ENCODE measurements at places on chromosomes 4 and X. TPM values are rescaled to one million over a fixed set of nuclear protein-coding genes. Genes with fewer than 3 reads are reported as not detected.
A peak's percentile ranks its signal among the peaks of the same experiment; 100 is the strongest.

Gene NUDT11
- 1.7 TPM for total RNA-seq

GRCh38 chrX:3461397-3462165 lies 115.1 kb upstream of the MXRA5 start:
- no peak for DNase-seq

Gene EOLA2
- 31.7 TPM for total RNA-seq

DNA sequence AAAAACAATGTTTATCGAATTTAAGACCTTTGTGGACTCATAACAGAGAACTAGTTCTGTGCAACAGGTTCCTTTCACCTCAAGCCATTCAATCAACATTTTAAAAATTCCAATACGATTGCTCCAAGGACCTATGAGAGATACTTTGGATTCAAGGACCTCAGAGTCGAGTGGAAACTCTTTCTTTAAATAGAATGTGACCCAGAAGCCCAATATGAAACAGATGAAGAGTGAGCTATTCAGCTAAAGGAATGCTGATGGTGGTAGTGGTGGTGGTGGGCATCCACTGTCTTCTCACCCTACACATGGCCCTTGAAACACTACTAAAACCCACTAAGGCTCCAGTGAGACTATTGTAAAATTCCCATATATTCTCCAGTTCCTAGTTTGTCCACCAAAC lies 257.2 kb downstream of the DMD start:
- DNase-seq = no peak

Gene CFI
- 4.0 TPM for total RNA-seq

Gene ALPK1
- total RNA-seq = 23.0 TPM

GRCh38 chr4:73998040-73999011 lies at the start of gene CXCL5:
TSS of gene CXCL5 (minus strand) at chr4:73998677. CDS start at chr4:73998581, 96 bp downstream.
- no peak for DNase-seq

- DNase-seq = no peak
Observed at GRCh38 chr4:151866592-151866918, 105.7 kb upstream of the GATB start.

DNA sequence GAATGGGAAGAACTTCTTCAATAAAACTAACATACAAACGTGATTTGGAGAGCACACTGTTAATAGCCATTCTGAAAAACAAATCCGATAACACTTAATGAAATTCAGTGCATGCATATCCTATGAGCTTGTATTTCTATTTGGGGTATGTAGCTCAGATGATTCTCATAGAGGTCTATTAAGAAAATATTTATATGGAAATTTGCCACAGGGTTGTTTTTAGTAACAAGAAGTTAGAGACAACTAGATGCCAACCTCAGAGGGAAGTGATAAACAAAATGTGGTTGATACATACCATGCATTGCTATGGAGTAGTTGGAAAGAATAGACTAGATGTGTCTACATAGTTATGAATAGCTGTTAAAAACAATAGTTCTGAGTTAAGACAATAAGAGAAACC lies 395.8 kb upstream of the MAGEB18 start:
- DNase-seq = no peak

Gene PF4V1
- not detected for total RNA-seq

GRCh38 chr4:168924667-168925066 lies 85.4 kb downstream of the CBR4 start:
- no peak for DNase-seq

Gene SSX5
- not detected for total RNA-seq

DNA sequence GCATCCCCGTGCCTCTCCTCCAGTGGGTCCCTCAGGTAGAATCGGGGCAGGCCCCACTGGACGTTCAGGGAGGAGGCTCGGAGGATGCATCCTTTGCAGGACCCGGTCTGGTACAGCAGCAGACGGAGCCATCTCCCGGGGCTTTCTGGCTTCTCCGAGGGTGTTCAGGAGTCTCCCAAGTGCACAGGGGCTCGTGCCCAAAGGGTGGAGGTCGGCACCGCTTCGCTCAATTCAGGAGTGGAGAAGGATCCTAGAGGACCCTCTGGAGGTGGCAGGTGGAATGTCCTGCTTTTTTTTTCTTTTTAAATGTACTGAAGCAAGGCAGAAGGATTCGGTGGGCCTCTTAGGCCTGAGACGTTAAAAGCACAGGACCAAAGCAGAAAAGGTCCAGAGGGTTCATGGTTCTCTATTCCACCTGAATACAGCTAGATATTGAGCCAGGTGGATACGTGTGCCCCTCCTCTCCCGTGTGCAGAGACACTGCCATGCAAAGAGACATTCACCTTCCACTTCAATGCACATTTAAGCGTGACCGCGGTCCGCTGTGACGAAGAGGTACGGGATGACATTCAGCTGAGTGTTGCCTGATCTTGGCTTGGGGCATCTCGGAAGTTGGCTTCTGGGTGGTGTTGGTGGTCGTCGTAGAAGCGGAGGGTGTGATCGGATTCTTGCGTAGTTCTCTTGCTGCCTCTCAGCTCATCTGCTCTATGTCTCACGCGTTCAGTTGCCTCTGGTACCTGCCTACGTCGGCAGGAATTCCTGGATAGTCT lies 281.2 kb upstream of the AGTR2 start:
- peak; percentile 39 for DNase-seq

GRCh38 chrX:96989830-96990571 lies 106.3 kb downstream of the RPA4 start:
- DNase-seq = no peak

Gene CTAG2
- not detected for total RNA-seq

- no peak for DNase-seq
Observed at GRCh38 chr4:23770011-23770410, 119.8 kb downstream of the PPARGC1A start.

Gene C4orf33
- 42.9 TPM for total RNA-seq

- DNase-seq = no peak
Observed at GRCh38 chr4:115152081-115152480, 38.7 kb upstream of the NDST4 start.

GRCh38 chrX:41167888-41168287 lies 82.6 kb downstream of the USP9X start:
- DNase-seq = no peak

Gene HPSE
- 13.3 TPM for total RNA-seq

Gene PNMA3
- total RNA-seq = 0.08 TPM

DNA sequence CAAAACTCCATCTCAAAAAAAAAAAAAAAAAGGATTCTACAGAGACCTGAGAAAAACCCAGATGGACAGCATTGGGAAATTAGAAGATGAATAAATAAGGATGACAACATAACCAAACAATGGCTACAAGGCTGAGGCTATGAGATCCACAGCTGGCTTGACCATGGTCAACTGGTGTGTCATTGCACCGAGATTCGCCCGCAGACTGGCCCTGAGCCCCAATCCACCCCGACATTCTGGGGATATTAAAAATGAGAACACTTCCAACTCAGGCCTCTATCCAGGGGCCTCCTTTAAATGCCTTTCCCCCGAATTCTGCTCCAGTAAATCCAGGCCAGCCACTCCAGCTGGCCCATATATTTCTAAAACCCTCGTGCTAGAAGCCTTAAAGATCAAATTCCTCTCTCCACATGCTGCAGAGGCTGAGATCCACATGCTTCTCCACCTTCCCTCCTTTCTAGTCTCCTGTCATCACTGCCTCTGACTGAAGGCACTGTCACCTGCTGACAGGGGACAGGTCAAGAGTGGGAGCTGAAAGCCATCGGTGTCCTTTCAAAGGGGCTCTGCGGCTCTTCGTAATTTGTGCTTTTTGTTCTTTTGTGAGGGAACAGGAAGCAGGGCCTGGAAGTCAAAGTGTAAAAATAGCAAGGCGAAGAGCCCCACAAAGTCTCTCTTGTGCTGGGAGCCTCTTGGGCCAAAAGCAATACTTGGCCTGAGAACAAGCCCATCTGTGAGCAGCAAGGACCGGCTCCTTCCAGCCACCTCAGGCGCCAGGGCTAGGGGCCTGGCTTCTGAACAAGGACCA lies 203.7 kb downstream of the NSUN7 start:
- DNase-seq = no peak

Gene PDGFC
- 3.8 TPM for total RNA-seq

- no peak for DNase-seq
Observed at GRCh38 chrX:71514367-71515037, 18.4 kb upstream of the OGT start.

Gene NEUROG2
- total RNA-seq = not detected

DNA sequence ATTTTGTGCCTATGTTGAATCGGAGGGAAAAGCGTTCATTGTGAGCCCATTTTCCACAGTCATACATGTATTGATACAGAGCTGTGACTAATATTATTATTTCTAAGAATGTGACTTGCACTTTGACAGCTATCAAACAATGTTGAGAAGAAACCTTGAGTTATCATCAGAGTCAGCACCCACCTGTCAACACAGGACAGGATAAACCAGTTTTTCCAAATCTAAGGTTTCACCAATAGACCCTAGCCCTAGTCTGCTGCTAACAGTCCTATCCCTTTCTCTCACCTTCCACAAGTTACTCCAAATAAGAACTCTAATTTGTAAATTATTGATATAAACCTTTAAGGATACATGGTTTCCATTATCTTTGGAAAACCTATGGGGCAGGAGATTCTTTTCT lies 47.7 kb upstream of the DHX15 start:
- DNase-seq = no peak

GRCh38 chrX:12948495-12948894 lies 26.4 kb upstream of the TMSB4X start:
- no peak for DNase-seq

Gene TLL1
- 1.9 TPM for total RNA-seq

DNA sequence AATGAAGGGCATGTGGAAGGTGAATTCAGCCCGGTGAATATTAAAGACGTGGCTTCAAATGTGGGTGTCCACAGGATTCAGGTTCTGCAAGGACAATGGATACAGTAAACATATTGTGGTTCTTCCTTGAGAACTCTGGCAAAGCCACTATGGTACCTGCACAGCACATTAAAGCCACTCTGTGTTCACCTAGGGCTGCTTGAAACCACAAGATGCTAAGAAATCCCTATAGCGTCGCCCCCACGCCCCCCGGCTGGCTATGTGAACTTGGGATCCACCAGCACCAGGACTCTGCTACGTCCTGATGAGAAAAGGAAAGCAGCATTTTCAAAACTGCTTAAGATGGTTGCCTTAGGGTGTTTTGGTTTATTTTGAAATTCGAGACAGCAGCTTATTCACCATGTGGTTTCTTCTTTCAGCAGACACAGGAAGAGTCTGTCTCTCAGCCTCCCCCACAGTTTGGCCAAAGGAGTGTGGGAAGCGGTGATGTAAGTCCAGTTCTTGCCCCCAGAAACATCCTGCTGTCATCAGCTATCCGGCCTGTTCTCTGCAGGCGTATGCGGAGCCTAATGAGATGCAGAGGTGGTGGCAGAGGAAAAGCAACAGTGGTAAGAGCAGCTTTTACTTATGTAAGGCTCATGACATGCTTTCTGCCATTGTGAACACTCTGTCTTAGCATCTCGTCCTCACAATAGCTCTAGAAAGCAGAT lies 111.5 kb downstream of the AFAP1 start:
- DNase-seq = peak; percentile 59

- DNase-seq = no peak
Observed at GRCh38 chr4:182748283-182748682, 168.9 kb downstream of the DCTD start.

DNA sequence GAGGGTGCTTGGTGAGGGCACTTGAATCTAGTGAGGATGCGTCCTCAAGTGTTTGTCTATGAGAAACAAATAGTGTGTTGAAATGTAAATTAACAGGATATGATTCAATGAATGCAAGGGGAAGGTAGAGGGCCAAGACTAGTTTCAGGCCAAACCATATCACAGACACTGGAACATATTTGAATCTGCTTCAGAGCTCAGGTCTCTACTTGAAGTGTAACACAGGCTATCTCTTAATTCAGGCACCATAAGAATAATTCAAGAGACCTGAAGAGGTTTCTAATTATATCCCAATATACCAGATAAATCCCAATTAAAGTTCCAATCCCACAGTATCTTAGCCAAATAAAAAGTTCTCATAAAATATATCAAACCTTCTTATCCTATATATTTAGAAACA lies 146.5 kb upstream of the INTU start:
- no peak for DNase-seq

- DNase-seq = peak; percentile 66
Observed at GRCh38 chr4:1200425-1201035, 28.1 kb upstream of the SPON2 start.

DNA sequence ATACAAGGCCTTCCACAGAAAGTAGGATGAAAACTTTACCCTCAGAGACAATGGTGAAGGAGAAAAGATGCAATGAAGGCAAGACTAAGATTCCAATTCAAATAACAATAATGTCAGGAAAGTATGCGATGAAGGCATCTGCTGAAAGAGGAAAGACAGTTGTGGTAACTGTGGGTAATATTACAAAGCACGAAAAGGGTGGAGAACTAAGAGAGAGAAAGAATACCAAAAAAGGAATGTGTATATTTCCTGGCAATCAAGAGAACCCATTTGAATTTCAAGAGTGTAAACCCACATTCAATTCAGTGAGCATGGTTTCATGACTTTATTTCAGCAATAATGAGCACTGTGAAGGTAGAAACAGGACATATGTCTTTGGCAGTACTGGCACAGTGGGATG lies 225.5 kb downstream of the PALLD start:
- no peak for DNase-seq

Gene CHST7
- total RNA-seq = 3.1 TPM

- no peak for DNase-seq
Observed at GRCh38 chrX:65841263-65841662, 173.8 kb downstream of the MSN start.

DNA sequence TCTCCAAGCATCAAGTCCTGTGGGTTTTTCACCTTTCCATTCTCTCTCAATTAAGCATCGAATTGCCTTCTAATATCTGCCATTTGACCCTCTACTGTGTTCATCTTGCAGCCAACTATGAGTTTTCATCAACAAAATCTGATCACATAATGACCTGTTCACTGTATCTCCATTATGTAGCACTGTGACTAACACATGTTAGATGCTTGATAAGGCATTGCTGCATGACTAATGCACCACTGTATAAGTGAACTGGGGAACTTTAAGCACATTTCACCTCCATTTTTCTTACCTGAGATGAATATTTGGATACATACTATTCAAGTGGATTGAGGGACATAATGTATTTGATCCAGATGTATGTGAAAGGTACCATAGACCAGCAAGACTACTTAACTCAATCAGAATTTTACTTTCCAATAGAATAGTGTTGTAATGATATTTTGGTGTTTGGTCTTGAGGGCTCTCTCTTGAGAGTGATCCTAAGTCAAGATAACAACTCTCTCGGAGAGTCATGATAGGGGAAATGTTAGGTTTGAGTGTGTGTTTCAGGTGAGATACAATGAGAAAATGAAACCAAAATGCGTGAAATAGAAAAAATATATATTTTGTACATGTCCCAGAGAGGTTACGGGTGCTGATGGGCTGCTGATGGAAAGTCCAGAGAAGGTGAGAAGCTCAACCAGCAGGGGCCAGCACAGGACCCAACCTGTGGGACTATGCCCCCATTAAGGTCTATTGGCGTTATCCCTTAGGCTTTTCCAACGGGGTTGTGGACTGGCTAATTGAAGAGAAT lies 60.2 kb upstream of the HS3ST1 start:
- no peak for DNase-seq

Data from left colon (tissue), 2 donors.